Ecto neural progenitor cell (in vitro differentiated cells): ENCODE measurements at places on chromosomes 5 and 9.
A peak's percentile ranks its signal among the peaks of the same experiment; 100 is the strongest.

GRCh38 chr5:14366763-14367162 lies 214.8 kb upstream of the OTULINL start:
- DNase-seq: no peak

DNA sequence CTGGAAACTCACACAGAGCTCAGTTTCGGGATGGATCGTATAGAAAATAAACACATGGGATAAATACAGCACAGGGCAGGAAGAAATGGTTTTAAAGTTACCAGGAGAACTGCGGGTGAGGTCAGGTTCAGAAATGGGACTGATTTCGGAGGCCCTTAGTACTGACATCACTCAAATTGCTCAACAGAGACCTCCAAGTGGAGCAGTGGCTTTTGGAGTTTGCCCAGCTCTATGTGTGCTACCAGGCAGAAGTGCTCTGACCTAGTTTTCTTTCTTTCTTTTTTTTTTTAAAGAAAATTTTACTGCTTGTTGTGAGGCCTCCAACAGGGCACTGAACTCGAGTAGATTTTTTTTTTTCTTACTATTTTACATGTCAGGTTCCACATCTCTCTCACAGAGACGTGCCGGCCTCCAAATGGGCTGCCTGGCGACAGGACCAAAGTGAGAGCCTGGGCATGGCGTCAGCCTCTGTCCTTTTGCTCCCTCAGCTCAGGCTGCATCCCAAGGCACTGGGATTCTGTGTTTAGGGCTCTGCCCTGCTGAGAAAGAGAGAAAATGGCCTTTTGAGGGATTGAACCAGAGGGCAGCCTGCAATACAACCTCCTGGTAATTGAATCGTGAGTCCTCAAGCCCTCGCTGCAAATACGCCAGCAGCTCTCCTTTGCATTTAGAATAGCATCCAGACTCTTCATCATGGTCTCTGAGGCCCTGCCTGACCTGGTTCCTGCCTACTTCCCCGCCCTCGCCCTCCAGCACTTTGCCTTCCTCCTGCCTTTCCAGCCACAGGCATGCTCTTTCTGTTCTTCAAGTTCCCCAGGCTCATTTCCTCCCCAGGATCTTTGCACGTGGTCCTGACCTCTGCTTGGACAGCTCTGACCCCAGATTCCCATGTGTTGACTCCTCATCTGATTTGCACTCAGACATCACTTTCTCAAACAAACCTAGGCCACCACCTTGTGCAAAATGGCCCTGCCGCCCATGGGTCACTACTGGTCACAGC lies 173.5 kb downstream of the FGF1 start:
- DNase-seq: peak; percentile 56

GRCh38 chr5:112682621-112683061 lies 55.0 kb upstream of the APC start:
- DNase-seq: no peak

DNA sequence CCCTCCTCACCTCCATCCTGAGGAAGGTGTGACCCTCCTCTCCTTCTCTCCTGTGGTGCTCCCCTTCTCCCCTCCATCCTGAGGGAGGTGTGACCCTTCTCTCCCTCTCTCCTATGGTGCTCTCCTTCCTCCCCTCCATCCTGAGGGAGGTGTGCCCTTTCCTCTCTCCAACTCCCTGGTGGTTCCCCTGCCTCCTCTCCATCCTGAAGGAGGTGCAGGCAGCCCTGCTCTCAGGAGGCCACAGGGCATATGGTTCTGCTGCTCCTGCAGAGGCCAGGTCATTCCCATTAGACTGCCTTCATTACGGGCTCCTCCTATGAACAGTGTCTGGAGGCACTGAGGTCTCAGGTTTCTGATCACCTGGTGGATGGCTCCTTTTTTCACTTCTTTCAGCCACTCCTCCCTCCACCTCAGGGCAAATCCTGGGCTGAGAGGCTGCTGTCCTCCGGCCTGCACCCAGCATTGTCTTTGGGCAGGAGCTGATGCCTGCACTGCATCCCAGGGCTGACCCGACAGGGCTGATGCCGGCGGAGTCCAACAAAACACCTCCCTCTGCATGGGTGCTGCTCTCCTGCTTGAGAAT lies 197.1 kb downstream of the MED10 start:
- DNase-seq: no peak

DNA sequence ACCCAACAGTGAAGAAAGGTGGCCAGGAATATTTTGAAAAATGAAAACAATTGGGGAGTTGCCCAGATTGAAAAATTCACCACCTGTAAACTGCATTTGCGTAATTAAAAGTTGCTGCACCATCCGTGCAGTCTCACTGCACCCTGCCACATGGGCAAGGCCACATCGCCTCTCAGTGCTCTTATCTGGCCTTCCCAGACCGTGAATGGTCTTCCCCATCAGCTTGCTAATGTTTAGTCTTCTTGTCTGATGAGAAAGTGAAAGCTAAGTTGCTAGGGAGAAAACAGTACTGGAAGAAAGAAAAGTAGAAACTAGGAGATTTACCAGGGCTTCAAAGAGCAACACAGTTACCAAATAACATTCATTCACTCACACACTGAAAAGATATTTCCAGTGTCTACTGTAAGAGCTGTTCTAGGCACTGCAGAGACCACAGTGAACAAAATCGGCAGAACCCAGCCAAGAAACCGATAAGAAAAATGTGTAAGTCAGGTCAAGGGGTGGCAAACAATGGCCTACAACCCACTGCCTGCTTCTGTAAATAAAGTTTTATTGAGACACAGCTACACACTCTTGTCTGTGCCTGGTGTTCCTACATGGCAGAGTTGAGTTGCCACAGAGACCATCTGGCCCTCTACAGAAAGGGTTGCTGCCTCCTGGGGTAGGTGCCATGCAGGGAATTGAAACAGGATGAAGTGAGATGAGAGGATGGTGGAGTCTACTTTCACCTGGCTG lies 51.2 kb upstream of the CTSL start:
- no peak for DNase-seq
